Epithelial cell of proximal tubule (primary cell): ENCODE measurements at places on chromosomes 5 and 9. TPM values are rescaled to one million over a fixed set of nuclear protein-coding genes. Genes with fewer than 3 reads are reported as not detected.
A peak's percentile ranks its signal among the peaks of the same experiment; 100 is the strongest.

DNA sequence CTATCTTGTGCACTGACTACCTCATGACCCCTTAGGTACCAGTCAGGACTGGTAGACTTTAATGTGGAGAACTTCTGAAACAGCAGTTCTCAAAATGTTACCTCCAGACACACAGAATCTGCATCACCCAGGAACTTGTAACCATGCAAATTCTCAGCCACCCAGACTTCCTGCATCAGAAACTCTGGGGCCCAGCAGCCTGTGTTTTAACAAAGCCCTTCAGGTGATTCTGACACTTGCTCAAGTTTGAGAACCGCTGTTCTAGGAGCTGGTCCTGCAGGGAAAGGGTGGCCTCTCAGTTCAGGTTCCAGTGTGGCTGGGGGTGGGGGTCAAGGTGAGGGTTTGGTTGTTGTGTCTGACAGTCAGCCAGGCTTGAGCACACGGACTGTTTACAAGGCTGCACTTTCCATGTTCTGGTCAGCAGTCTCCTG is 28.4 kb downstream of the ZFP62 start:
- DNase-seq: no peak

DNA sequence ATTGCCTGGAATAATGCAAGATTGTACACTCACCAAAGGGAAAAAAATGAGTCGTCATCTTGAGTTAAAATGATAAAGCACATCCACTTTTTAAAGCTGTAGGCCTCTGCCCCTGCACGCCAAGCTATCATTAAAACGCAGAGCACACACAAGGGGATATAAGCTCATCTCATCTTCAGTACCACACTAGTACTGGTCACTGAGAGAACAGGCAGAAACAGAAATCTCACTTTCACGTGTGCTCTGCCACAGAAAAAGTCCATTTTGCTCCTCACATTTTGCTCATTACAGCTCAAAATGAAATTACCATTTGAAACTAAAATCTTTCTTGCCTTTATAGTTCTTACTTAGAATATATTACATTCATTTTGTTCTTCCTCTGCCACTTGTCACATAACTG is 99.2 kb upstream of the SLC30A5 start:
- DNase-seq: no peak

DNA sequence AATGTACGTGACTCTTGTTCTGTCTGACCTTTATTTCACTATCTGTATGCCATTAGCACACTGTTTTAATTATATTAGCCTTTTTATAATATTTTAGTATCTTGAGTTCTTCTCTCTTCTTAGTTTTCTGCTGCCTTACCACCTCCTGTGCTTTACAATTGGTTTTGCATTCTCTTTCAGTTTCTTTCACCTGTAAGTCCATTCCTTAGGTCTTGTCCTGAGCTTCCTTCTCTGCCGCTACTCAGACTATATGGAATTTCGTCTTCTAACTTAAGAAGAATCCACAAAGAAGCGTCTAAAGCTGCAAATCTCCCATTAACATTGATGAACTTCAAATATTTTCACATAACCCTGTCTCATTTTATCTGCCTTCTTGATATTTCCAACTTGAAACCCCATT is 642.9 kb downstream of the MAT2B start:
- DNase-seq: no peak

GRCh38 chr5:72644296-72644695 is 137.1 kb upstream of the ZNF366 start:
- no peak for DNase-seq

- no peak for DNase-seq
Measured at GRCh38 chr5:2298781-2299180, 416.1 kb upstream of the IRX4 start.

DNA sequence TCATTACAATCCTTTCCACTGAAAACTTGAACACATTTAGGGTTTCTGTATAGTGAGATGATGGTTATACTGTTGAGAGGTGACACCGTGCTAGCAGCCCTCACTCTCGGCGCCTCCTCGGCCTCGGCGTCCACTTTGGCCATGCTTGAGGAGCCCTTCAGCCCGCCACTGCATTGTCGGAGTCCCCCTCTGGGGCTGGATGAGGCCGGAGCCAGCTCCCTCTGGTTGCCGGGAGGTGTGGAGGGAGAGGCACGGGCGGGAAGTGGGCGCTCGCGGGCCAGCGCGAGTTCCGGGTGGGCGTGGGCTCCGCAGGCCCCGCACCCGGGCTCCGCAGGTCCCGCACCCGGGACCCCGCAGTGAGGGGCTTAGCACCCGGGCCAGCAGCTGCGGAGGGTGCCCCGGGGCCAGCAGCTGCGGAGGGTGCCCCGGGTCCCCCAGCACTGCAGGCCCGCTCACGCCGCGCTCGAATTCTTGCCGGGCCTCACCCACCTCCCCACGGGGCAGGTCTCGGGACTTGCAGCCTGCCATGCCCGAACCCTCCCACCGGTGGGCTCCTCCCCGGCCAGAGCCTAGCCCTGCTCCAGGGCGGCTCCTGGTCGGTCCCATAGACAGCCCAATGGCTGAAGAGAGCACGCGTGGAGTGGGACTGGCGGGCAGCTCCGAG is 145.9 kb upstream of the ZNF608 start:
- DNase-seq: no peak

- no peak for DNase-seq
Measured at GRCh38 chr9:34457266-34458012, 931 bp downstream of the FAM219A start.

DNA sequence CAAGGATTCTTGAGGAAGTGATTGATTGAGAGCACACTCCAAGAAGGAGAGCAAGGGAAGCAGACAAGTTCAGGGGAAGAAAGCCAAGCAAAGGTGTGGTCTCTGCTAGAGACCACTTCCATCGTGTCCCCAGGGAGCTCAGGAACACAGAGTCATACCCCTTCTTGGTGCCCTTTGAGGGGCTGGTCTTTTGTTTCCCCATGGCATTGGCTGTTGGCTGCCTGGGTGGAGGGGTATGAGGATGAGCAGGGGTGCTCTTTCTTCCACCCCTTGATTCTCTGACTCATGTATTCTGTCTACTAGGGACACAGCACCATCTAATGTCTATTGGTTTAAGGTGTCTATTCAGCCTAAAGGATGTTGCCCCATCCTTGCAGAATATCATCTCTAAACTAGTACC is 11.5 kb upstream of the SPOCK1 start:
- no peak for DNase-seq

DNA sequence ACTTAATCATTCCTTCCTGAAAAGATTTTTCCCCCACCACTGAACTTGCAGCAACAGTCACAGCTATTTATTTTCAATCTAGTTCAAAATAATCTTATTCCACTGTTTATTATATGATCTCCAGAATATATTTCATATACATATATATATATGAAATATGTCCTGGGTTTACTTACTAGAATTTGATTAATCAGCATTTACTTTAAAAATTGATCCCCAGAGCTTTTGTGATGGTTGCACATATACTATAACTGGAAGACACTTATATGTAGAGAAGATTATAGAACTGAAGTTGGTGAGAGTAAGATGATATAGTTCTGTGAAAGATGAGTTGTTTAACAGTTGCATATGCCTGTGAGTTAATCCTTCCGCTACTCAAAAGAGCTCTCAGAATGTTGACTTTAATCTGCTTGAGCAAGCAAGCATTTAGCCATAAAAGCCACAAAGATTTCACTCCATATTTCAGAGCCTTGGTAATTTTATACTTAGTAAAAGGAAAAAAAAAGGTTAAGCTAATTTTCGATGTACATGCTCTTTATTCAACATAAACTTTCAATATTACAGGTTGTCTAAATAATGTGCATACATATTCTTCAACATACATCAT is 399.3 kb upstream of the CDH9 start:
- peak; percentile 56 for DNase-seq

GRCh38 chr5:169089343-169089742 is 211.6 kb downstream of the SLIT3 start:
- DNase-seq: no peak

DNA sequence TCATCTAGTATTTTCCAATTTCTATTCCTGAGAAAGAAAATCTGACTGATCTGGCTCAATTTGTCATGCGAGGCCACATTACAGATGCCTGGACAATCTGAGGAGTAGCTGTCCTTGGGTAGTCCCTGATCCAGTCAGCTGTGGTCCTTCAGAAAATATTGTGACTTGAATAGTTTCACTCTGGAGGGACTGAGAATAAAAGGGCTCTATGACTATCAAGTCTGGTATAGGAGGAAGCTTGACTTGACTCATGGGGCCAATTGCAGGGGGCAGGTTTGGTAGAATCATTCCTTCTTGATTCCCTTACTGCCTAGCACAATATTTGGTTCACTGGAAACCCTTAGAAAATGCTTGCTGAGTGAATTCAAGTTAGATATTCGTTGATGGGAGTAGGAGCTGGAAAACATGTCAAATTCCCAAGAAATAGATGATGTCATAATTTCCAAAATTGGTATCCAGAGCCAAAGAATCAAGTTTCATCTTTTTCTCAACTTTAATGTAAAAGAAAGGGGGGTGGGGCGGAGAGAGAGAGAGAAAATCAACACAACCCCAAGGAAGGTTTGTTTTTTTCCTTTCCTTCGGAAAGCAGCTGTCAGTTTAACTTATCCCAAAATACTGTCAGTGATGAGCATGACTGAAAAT is 32.4 kb upstream of the STX17 start:
- no peak for DNase-seq

Gene NUDCD2
- total RNA-seq: 4.6 and 11.1 TPM in 2 replicates

Gene PCA3
- not detected in 2 replicates for total RNA-seq
